Inflammatory macrophage treated with lipopolysaccharide for 4 hours (primary cell): ENCODE measurements at places on chromosomes 6 and 20.

DNA sequence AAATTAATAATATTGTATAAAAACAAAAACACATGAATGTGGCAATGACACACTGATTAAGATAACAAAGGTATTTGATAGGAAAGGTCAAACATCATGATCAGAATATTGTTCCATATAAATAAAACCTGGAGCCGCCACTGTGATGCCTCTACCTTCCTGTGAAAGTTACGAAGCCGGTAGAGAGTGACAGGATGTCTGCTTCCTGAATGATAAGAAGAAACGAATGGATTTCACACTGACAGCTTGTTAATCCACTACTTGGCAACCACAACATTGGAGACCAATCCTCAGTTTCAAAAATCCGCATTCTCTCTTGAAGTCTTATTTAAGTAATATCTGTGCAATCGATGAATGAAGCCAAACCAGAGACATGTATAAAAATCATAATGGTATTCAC, 315.1 kb downstream of the HDGFL1 start:
- no peak for DNase-seq

- no peak for DNase-seq
Observed at GRCh38 chr6:163149279-163149848, 265.2 kb upstream of the QKI start.

- no peak for DNase-seq
Observed at GRCh38 chr6:132425176-132425575, 23.9 kb upstream of the MOXD1 start.

- DNase-seq: no peak
Observed at GRCh38 chr20:45489083-45489531, 19.6 kb downstream of the WFDC2 start.

GRCh38 chr6:90160013-90160412, 136.6 kb downstream of the BACH2 start:
- peak; percentile 27 for DNase-seq

DNA sequence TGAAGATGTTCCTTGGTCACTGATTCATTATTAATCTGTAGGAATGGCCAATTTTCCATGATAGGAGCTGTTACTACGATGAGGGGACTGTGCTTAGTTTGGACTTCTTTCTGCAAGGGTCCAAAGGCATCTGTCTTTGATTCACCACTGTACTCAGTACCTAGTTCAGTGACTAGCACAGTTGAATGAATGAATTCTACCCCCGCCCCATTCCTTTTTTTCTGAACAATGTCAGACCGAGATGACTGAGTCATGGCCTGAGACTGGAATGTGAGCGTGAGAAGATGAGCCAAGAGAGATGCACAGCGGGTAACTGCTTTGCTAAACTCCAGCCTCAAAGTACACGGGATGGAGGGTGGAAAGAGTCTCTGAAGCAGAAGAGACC, 419 bp upstream of the SNHG17 start:
- no peak for DNase-seq

DNA sequence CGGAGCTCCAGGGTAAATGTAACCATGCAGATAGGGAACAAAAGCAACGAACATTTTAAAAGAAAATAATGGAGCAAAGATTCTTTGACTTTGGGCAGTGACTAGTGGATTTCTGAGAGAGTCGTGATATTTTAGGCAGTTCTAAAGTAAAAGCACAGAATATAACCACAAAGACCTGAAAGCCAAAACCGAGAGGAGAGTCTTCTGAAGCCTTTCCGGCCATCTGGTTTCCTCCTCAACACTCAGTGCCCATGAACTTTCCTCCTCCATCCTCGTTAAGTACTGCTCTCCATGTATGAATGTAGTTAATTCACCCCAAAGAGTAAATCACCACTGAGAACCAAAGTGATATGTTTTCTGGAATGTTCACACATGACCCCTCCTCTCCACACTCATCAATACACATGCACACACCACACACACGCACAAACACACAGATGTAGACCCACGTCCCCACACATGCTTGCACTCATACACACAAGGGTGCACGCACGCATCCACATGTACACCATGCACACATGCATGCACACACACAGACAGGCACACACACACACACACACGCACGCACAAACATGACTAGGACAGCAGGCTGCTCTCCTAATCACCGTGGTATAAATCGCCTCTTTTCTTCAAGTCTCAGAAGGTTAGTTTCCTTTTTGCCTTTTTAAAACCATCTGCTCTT, 109.5 kb downstream of the MYLK4 start:
- no peak for DNase-seq

GRCh38 chr6:96631248-96631647, 68.3 kb downstream of the FHL5 start:
- no peak for DNase-seq

- no peak for DNase-seq
Observed at GRCh38 chr20:40688129-40689099, 622 bp downstream of the MAFB start.
